ENCODE measurements at places on chromosomes 16 and 17.

DNA sequence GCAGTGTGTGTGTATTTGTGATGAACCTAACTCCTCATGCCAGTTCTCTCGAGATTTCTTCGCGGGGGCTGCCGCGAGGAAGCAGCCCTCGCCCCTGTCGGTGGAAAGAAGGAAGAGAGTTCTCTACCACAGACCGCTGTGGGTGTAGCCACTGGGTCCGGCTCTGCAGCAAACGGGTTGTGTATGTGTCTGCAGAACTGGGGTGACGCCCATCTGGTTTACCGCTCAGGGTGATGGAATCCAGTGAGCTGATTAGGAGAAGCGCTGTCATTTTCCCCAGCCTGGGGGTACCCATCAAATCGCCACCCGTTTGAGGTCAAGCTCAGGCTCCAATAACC is 7.7 kb downstream of the CORO6 start:
- peak; percentile 67 for DNase-seq

DNA sequence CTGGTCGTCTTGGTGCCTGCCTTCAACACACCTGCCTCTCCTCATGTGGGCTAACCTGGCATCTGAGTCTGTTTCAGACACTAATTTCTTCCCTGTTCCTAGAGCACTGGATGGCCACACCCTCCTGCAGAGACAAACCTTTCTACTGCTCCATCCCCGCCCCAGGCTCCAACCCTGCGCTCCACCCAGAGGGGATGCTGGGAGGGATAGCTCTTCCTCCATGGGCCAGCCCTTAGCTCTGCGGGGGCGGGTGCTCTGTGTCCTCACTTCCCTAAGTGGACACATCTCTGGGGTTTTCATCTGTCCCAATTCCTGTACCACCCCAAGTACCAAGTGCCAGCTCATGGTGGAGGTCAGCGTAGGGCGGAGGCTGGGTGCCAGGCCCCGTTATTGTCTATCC is 11.0 kb upstream of the CRISPLD2 start:
- DNase-seq: no peak

DNA sequence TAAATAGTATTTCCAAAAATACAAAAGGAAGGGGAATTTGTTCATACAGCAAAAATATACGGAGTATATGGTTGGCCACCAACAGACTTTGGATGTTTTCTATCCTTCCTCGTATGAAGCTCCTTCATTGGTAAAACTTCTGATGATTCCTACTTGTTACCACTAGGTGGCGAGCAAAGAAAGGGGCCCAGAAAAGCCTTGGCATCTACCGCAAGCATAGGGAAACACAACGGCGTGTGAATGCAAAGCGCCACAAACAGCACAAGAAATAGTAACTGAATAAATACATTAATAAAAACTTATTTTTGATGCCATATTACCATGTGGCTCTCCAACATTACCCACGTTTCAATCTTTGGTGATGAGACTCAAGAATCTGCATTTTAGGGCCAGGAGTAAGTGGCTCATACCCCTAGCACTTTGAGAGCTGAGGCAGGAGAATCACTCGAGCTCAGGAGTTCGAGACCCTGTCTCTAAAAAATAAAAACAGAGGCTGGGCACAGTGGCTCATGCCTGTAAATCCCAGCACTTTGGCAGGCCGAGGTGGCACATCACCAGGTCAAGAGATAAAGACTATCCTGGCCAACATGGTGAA is 34.5 kb downstream of the YWHAE start:
- peak; percentile 89 for DNase-seq

- DNase-seq: no peak
These were observed 417.0 kb upstream of the HSBP1 start for GRCh38 chr16:83390759-83391158.

- DNase-seq: no peak
These were observed 259.8 kb downstream of the CPPED1 start for GRCh38 chr16:12543700-12544476.

GRCh38 chr17:32226886-32227285 is 38.7 kb upstream of the RHBDL3 start:
- DNase-seq: no peak

GRCh38 chr16:54847207-54847606 is 83.5 kb upstream of the IRX5 start:
- no peak for DNase-seq

- DNase-seq: no peak
These were observed 18.4 kb downstream of the GJD3 start for GRCh38 chr17:40345994-40346764.

Measured in erythroblast (primary cell).